ENCODE measurements at places on chromosomes 7 and 10. TPM values are rescaled to one million over a fixed set of nuclear protein-coding genes. Genes with fewer than 3 reads are reported as not detected.

- no peaks in the 10 kb centered on the region for H3K36me3 ChIP-seq
- DNase-seq = no peak
- peaks cover 24% of the 10 kb centered on the region for H3K4me1 ChIP-seq
- H3K27me3 ChIP-seq = no peaks in the 10 kb centered on the region
- no peak overlapping the region for H3K4me3 ChIP-seq
These were observed 22.0 kb downstream of the TMEM176B start for GRCh38 chr7:150778014-150778737.

GRCh38 chr7:37031571-37032257 is 307.4 kb upstream of the AOAH start:
- peak overlapping the region; percentile 88 for H3K27ac ChIP-seq
- H3K4me3 ChIP-seq = no peak overlapping the region
- no peaks in the 10 kb centered on the region for H3K4me1 ChIP-seq
- no peaks in the 10 kb centered on the region for H3K27me3 ChIP-seq

GRCh38 chr7:135616136-135616535 is 46.2 kb upstream of the STMP1 start:
- H3K27ac ChIP-seq = no peak overlapping the region
- no peak overlapping the region for H3K4me3 ChIP-seq
- H3K36me3 ChIP-seq = peaks cover 47% of the 10 kb centered on the region
- H3K4me1 ChIP-seq = no peaks in the 10 kb centered on the region
- H3K27me3 ChIP-seq = no peaks in the 10 kb centered on the region

DNA sequence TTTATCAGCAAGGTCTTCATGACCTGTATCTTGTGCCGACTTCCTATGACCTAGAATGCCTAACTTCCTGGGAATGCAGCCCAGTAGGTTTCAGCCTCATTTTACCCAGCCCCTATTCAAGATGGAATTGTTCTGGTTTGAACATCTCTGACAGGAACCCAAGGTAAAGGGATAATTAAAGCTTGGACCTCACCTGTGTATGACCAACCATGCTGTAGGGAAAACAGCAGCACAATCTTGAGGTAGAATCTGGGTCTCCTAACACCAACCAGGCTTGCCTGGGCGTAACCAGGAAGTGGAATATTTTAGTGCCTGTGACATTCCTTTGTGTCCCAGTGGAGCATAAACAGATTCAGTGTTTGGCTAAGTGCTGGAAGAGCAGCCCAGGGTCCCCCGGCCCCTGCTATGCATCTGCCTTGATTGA is 94.1 kb downstream of the PFKFB3 start:
- no peak for DNase-seq
- no peaks in the 10 kb centered on the region for H3K27me3 ChIP-seq
- no peaks in the 10 kb centered on the region for H3K4me1 ChIP-seq
- no peaks in the 10 kb centered on the region for H3K36me3 ChIP-seq

DNA sequence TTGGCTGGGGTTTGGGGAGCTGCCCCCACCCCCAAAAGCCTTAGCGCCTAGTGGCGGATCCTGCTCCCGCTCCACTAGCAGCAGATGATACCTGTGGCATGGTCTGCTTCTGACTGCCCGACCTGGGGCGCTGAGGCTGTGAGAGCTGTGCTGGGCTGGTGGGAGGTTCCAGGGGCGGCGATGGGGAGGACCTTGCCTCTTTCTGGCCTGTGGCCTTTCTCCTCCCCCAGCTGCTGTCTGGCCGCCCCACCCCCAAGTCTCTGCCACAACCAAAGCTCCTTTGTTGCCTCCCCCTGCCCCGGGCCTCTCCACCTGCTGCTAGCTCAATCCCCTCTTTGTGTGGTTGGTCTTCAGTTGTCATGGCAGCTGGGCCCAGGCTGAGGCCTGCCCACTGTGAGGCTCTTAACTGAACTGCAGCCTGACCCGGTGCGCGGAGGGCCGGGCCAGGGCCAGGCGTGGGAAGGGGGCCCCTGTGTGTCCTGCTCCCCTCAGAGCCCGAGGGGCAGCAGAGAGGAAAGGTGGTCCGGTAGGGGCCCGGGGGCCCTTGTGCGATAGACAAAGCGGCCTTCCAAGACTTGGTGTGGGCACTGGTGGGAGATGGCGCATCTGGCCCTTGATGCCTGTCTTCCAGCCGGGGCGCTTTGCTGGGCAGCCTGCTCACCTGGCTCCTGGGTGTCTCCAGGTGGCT is 4.7 kb downstream of the ZNF775 start:
- H3K4me3 ChIP-seq = peak overlapping the region; percentile 19
- peak overlapping the region; percentile 87 for H3K27ac ChIP-seq
- no peaks in the 10 kb centered on the region for H3K4me1 ChIP-seq
- DNase-seq = peak; percentile 19

- H3K4me3 ChIP-seq = no peak overlapping the region
- H3K27ac ChIP-seq = no peak overlapping the region
- DNase-seq = no peak
- H3K4me1 ChIP-seq = no peaks in the 10 kb centered on the region
- no peaks in the 10 kb centered on the region for H3K27me3 ChIP-seq
These were observed 9.5 kb upstream of the SUN1 start for GRCh38 chr7:822692-823276.

DNA sequence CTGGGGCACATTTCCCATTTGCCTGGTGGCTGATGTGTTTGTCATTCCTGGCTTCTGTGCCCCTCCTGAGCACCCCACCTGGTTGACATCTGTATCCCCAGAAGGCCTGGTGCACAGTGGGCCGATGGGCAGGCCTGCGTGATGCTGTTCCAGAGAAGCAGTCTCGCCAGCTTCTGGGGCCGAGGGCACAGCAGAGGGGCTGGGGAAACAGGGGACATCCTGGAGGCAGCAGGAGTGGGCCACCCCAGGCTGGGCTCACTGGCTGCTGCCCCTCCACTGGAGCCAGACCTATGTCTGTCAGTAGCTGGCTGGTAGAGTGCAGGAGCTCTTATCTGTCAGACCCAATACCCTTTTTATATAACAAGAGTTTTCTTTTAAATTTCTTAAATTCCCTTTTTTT is 896 bp upstream of the MYL7 start:
- peaks cover 8% of the 10 kb centered on the region for H3K4me1 ChIP-seq
- H3K36me3 ChIP-seq = no peaks in the 10 kb centered on the region
- H3K27me3 ChIP-seq = no peaks in the 10 kb centered on the region
- DNase-seq = no peak
- no peak overlapping the region for H3K4me3 ChIP-seq

DNA sequence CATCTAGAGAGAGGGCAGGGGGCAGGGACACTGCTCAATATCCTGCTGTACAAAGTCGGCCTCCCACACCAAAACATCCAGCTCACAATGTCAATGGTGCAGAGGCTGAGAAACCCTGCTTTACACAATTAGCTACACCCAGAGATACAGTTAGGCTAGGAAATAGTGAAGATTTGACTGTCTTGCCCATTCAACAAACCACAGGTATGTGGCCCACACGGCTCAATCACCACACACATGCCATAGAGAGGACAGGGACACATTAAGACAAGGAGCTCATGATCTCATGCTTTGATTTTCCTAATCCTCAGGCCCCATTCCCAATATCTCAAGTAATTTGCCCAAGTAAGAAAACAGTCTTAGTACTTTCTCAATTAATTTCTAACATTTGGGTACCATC is 110.4 kb downstream of the OSBPL3 start:
- no peak overlapping the region for H3K27ac ChIP-seq
- H3K4me3 ChIP-seq = no peak overlapping the region
- H3K27me3 ChIP-seq = no peaks in the 10 kb centered on the region

DNA sequence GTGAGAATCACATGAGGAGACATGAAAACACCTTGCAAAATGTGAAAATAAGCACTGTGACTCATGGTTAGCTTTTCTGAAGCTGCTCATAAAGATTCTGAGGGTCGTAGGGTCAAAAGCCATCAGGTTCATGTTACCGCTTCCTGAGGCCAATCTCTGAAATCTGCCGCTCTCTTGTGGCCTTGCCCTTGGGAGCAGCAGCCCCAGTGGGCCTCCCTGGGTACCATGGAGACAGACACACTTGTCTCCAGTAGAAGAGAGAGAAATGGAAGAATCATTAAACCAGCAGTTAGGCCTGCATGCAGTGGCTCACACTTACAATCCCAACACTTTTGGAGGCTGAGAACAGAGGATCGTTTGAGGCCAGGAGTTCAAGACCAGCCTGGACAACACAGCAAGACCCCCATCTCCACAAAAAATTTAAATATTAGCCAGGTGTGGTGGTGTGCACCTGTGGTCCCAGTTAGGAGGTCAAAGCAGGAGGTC is 42.8 kb downstream of the NIPSNAP2 start:
- H3K27ac ChIP-seq = peak overlapping the region; percentile 41
- H3K4me1 ChIP-seq = no peaks in the 10 kb centered on the region
- no peak overlapping the region for H3K4me3 ChIP-seq
- no peaks in the 10 kb centered on the region for H3K36me3 ChIP-seq
- no peaks in the 10 kb centered on the region for H3K27me3 ChIP-seq

- no peaks in the 10 kb centered on the region for H3K27me3 ChIP-seq
- H3K27ac ChIP-seq = peak within 1 kb of the TSS; percentile 89
- no peak for DNase-seq
- H3K4me1 ChIP-seq = peaks cover 77% of the 10 kb centered on the region
- H3K4me3 ChIP-seq = peak within 1 kb of the TSS; percentile 97
- no peaks in the 10 kb centered on the region for H3K36me3 ChIP-seq
These were observed at the start of gene TNS3 for GRCh38 chr7:47581804-47582763. TSS of gene TNS3 (minus strand) at chr7:47582111. CDS start at chr7:47439636, 142,475 bp downstream.

- no peaks in the 10 kb centered on the region for H3K4me1 ChIP-seq
- H3K4me3 ChIP-seq = no peak overlapping the region
- DNase-seq = no peak
- H3K27ac ChIP-seq = no peak overlapping the region
- H3K36me3 ChIP-seq = no peaks in the 10 kb centered on the region
These were observed 30.5 kb downstream of the ACTA2 start for GRCh38 chr10:88922041-88922440.

DNA sequence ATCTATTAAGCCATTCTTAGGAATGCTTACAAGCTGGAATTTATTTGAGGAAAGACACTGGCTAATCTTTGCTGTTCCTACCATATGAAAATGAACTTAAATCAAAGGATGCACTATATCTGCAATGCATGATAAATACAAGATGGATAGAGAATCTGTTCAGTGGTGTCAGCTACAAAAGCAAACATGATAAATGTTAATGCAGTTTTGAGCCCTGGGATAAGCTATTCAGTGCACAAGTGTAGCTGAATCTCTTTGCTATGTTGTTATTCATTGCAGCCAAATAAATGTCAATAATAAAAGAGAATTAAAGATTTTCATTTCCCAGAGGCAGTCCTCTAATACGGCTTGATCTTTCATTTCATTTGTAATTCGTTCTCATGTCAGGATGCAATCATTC is 223.8 kb upstream of the KAT6B start:
- H3K27me3 ChIP-seq = no peaks in the 10 kb centered on the region
- H3K27ac ChIP-seq = no peak overlapping the region
- no peak overlapping the region for H3K4me3 ChIP-seq
- H3K4me1 ChIP-seq = no peaks in the 10 kb centered on the region
- H3K36me3 ChIP-seq = no peaks in the 10 kb centered on the region

DNA sequence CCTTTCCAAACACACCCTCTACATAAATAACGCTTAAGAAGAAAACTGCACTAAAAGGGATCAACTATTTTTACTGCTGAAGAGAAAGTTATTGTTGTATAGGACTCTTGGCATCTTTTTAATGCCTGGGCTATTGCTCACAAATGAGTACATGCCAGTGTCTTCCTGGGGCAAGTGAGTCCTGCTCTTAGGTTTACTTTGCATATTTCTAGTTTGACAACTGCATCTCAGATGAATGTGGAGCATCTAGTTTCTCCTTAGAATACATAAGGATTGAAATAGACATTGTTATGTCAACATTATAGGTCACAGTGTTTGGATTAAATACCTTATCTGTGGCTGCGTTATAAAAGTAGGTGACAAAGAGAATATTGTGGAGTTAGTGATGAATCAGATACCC is 44.5 kb downstream of the PSMC2 start:
- H3K4me3 ChIP-seq = no peak overlapping the region
- no peak for DNase-seq
- no peaks in the 10 kb centered on the region for H3K36me3 ChIP-seq

GRCh38 chr7:103651593-103652377 is 205.8 kb upstream of the SLC26A5 start:
- H3K27me3 ChIP-seq = no peaks in the 10 kb centered on the region
- H3K4me1 ChIP-seq = no peaks in the 10 kb centered on the region
- DNase-seq = no peak
- no peak overlapping the region for H3K27ac ChIP-seq
- H3K36me3 ChIP-seq = no peaks in the 10 kb centered on the region
- no peak overlapping the region for H3K4me3 ChIP-seq

DNA sequence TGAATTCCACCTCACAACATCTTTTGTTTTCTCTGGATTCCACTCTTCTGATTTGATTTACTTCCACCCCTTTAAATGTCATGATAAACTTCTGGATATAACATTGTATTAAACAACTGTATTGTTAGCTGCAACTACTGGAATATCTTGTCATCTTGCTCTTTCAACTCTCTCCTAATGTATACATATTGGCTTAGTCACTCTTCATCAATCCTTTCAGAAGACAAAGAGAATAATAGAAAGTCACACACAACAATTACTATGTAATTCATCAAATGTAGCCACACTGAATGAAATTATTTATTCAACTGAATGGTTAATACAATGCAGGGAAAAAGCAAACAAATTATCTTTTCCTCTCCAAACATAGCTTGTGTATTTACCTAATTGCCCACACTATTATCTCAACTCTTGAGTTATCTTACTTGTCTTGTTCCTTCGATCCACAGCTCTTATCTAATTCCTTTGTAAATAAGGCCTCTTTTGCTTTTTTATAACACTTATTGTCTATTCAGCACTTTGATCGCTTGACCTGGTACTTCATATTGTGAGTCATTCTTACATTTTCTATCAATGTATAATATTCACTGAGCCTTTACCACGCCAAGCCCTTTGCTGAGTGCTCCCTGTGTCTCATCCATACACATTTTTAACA is 16.7 kb downstream of the SEMA3A start:
- no peaks in the 10 kb centered on the region for H3K27me3 ChIP-seq
- no peaks in the 10 kb centered on the region for H3K4me1 ChIP-seq
- no peak overlapping the region for H3K4me3 ChIP-seq
- DNase-seq = no peak

- no peaks in the 10 kb centered on the region for H3K27me3 ChIP-seq
- H3K27ac ChIP-seq = peak overlapping the region; percentile 36
- DNase-seq = no peak
- H3K4me3 ChIP-seq = no peak overlapping the region
These were observed 736.2 kb downstream of the PARD3 start for GRCh38 chr10:34078745-34079470.

KAZALD1 gene
- total RNA-seq = 4.0 TPM

COL17A1 gene
- under 0.01 TPM for total RNA-seq

HYAL4 gene
- not detected for total RNA-seq

HOGA1 gene
- total RNA-seq = 27.8 TPM

WNT8B gene
- not detected for total RNA-seq

LRRC18 gene
- not detected for total RNA-seq

EGR2 gene
- total RNA-seq = 35.4 TPM

CLRN3 gene
- total RNA-seq = not detected

DRGX gene
- not detected for total RNA-seq

TMEM130 gene
- 2.0 TPM for total RNA-seq

TMEM72 gene
- 0.21 TPM for total RNA-seq

JAKMIP3 gene
- total RNA-seq = 0.44 TPM
